Esophagus squamous epithelium (tissue), 5 donors: ENCODE measurements at places on chromosomes 6 and 20.

DNA sequence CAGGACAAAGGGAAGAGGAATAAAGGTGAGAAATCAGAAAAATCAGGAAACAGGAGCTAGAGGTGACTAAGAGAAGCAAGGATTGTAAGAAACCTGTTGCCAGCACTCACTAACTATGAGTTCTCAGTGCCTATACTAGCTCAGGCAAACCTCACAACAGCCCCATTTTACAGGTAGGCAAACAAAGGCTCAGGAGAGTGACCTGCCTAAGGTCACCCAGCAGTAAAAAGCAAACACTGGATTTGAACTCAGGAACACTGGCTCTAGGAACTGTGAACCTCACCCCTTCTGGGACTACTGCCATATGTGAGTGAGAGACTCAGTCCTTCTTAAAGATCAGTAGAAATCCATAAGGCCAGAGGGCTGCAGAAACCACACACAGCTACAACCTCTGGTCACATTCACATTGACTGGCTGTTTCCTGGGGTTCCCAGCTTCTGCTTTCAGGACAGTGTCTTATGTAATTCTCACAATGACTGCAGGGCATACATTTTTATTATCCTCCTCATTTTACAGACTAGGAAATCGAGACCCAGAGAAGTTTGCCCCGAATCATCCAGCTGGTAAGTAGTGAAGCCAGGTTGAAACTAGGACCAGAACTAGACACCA is 80.7 kb upstream of the MAFB start:
- no peak for DNase-seq
- H3K27me3 ChIP-seq = no peaks in the 10 kb centered on the region
- H3K4me1 ChIP-seq = no peaks in the 10 kb centered on the region

DNA sequence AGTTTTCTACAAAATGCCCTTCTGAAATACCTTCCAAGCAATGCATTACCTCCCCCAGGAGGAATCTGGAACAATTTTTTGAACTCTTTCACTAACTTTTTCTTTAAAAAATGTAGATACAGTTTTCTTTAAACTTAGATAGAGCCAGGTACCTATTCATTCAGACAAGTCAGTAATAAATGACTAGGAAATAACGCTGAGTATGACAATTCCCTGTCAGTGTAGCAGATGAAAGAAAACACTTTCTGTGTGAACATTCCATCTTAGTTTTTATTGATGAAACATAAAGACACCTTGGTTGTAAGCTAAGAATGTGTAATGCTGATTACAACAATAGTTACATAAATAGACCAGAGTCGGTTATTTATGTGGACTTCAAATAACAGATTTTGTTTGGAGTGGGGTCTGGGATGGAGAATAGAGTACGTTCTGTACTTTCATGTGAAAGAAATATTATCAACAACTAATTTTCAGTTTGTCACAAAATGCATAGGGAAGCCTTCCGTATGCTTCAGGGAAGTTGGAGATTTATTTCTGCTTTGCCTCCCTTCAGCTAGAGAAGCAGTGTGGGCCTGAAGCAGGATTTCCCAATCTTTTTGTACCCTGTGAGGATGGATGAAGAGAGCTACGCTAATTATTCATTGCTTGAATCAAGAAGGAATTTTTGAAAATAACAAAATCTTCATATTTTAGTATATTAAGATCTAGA is 19.2 kb upstream of the QKI start:
- H3K27me3 ChIP-seq = no peaks in the 10 kb centered on the region
- H3K27ac ChIP-seq = no peak overlapping the region
- H3K4me3 ChIP-seq = no peak overlapping the region
- DNase-seq = no peak

DNA sequence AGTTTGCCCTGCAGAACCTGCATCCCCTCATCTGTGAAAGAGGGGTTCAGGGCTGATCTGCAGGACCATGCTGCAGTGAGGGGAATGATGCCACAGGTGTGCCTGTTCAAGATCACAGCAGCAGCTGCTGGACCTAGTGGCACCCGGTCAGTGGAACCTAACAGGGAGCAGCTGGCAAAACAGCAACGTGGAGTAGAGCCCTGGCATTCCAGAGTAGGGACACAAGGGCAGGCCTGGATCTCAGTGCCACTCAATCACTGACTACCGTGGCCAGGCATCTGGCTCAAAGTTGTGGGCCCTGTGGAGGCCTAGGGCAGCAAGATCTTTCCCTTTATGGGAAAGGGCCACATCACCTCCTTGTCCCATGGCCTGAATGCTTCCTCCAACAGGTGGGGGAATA is 62.2 kb downstream of the INSM1 start:
- no peak overlapping the region for H3K27ac ChIP-seq

GRCh38 chr6:15242937-15243614 is 2.8 kb upstream of the JARID2 start:
- H3K36me3 ChIP-seq = no peaks in the 10 kb centered on the region
- peaks cover 37% of the 10 kb centered on the region for H3K4me1 ChIP-seq
- no peak for DNase-seq
- H3K27ac ChIP-seq = peak overlapping the region; percentile 27

DNA sequence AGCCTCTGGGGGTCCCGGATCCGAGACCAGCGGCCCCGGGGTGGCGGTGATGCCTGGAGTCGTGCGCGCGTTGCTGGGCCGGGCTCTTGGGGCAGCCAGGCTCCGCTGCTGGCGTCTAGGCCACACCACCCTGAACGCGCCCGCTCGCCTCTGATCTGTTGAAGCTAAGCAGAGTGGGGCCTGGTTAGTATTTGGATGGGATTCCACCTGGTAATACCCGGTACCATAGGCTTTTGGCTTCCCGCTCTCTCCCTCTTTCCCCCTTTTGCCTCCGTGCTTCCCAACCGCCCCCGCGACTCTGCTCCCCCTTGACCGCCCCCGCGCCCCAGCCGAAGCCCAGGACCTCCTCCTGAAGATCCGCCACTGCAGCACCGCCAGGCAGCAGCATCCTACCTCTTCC is 1383.5 kb upstream of the DEFB115 start:
- no peaks in the 10 kb centered on the region for H3K4me1 ChIP-seq
- H3K36me3 ChIP-seq = no peaks in the 10 kb centered on the region
- H3K27me3 ChIP-seq = no peaks in the 10 kb centered on the region
- no peak for DNase-seq
- H3K4me3 ChIP-seq = no peak overlapping the region
- H3K27ac ChIP-seq = no peak overlapping the region

DNA sequence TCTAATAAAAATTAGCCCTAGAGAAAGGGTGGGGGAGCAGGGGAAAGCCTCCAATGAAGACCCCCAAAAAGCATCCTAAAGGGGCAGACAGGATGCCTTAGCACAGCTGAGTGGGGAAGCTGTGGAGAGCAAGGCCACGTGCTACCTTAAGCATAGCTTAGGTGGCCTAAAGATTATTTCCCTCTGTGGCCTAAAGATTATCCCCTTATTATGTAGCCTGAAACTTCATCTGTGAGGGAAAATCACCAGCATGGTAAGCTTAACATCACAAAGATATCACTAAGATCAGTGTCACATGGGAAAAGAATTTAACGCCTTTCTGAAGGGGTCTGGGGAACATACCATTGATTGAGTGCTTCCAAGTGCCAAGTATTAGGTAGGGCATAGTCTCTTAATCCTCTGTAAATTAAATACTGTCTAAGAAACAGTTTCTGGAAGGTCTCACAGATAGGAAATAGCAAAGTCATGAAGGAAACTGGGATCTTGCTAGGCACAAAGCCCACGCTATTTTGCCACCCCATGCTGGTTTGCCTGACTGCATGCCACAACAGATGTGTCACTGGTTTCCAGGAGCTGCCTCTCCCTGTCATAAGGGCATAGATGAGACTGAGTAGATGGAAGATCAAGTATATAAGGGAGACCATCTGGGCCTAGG is 170.0 kb downstream of the HACE1 start:
- no peak overlapping the region for H3K27ac ChIP-seq
- no peaks in the 10 kb centered on the region for H3K36me3 ChIP-seq
- no peak for DNase-seq
- no peaks in the 10 kb centered on the region for H3K4me1 ChIP-seq
- no peak overlapping the region for H3K4me3 ChIP-seq
- no peaks in the 10 kb centered on the region for H3K27me3 ChIP-seq

- H3K27ac ChIP-seq = no peak overlapping the region
- no peaks in the 10 kb centered on the region for H3K36me3 ChIP-seq
- H3K4me3 ChIP-seq = no peak overlapping the region
- H3K27me3 ChIP-seq = no peaks in the 10 kb centered on the region
- no peak for DNase-seq
These were observed 23.6 kb downstream of the IL17A start for GRCh38 chr6:52209770-52210169.

GRCh38 chr20:3162080-3162611 is 2.5 kb upstream of the FASTKD5 start:
- no peak overlapping the region for H3K27ac ChIP-seq
- H3K27me3 ChIP-seq = no peaks in the 10 kb centered on the region
- H3K4me1 ChIP-seq = peaks cover 17% of the 10 kb centered on the region
- no peak overlapping the region for H3K4me3 ChIP-seq
